ENCODE measurements at places on chromosomes 16 and 17.

GRCh38 chr16:64174327-64174726 is 947.5 kb downstream of the CDH11 start:
- no peak for DNase-seq

DNA sequence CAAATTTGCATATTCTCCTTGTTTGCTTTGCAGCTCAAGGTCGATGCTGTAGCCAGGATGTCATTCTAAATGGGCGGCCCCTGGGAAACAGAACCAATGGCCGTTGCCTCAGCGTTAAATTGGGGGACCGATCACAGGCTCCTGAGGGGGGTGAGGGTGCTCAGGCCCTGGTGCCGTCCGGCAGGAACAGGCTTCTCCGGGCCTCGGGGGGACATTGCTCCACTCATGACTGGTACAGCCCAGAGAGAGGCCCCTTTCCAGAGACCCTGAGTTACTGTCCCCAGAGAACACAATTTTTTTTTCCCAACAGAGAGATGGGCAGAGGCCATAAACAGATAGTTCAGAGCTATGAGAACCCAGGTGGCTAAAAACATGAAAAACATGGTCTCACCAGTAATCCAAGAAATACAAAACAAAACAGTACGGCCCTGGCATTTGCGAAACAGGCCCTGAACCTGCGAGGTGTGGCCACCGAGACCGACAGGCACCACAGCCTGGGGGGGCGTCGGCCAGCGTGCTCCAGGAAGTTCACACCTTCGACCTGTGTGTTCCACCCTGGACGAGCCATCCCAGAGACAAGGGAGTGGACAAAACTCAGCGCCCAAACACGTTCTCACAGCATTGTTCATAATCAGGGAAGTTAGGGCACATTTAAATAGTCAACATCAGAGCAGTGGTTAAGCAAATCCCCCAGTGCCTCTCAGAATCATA is 82.8 kb downstream of the METRNL start:
- peak; percentile 40 for DNase-seq

DNA sequence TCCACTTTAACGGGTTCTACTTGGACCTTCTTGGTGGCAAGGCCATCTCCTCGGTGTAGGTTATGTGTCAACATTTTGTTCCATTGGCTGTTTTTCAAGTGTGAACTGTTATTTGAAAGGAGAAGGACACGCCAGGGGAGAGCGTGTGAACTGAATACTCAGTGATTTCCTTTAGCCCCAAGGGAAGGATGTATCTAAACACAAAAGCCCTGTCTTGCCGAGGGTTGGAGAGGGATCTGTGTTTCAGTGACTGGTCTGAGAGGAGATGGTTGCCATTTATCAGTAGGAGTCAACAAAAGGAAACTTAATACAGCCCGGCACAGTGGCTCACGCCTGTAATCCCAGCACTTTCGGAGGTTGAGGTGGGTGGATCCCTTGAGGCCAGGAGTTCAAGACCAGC is 50.0 kb downstream of the USP10 start:
- DNase-seq = no peak

- no peak for DNase-seq
These were observed 482 bp downstream of the IRF8 start for GRCh38 chr16:85899444-85899843.

DNA sequence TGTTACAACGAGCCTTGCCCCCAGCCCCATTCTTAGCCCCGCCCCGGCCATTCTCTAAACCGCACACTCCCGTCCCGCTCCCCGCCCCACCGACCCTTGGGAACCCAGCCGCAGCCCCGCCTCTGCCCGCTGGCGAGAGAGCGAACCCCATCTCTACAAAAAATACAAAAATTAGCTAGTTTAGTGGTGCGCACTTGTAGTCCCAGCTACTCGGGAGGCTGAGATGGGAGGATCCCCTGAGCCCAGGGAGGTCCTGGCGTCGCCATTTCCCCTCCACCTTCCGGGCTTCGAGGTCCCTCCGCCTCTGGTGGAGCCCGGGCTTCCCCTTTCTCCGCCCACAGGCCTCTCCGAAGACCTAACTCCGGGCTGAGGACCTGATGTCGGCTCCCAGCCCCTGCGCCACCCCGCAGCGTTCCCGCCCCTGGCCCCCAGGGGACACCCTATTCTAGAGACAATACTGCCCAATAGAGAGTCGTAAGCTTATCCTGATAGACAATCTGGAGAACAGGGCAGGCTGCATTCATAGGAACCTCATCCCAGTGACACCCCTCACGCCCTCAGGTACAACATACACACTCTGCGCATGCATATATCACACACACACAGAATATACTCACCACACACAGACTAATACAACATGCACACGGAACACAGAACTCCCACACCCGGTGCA is 480 bp upstream of the PROCA1 start:
- DNase-seq = no peak

All from left lobe of liver (tissue), 2 donors.